ENCODE measurements at places on chromosomes 13 and 19.
A peak's percentile ranks its signal among the peaks of the same experiment; 100 is the strongest.

GRCh38 chr19:48963371-48964204 lies 1.5 kb upstream of the FTL start:
- peak; percentile 61 for DNase-seq

- no peak for DNase-seq
These were observed 18.3 kb upstream of the TEX29 start for GRCh38 chr13:111302045-111302726.

DNA sequence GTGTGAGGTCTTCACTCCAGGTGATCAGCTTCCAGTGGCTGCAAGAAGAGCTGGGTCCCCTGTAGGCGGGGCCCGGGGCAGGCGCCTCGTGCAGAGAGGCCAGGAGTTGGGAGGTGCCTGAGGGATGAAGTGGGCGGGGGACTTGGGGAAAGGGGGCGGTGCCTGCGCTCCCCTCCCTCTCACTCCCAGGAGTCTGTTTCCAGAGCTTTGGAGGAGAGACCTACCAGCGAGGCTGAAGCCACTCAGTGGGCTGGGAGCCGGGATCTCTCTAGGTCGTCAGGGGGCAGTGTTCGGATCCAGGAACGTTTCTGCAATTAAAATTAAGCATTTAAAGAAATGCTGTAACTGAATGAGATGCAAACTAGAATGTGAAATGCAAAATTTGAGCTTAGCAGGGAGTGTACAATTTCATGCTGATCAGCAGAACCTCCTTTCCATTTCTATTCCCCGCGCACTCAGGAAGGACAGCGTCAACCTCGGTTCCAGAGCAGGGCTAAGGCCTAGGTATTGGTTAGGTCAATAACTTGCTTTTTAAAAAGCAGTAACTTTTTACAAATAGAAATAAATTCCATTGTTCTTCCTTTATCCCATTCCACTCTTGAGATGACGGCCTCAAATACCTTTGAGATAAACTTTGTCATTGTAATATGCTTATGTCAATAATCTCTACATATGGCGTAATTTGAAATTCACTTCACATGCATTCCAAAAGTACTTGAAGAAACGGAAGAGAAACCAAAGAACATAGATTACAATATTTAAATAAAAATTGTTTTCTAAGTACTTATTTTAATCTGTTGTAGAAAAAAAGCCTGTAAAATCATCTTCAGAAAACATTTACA lies 11.6 kb downstream of the ZNF160 start:
- DNase-seq: no peak

DNA sequence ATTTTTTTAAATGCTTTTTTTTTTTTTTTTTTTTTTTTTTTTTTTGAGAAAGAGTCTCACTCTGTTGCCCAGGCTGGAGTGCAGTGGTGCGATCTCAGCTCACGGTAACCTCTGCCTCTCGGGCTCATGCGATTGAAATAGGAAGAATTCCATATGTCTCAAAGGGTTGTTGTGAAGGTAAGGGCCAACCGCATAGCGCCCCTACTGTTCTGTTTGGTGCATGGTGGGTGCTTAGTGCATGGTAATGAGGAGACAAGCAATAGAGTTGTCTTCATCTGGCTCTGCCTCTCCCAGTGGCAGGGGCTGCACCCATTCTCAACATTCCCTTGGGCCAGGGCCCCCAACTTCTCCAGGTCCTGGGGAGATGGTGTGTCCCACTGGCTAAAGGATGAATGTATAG lies 68.7 kb downstream of the RASL11A start:
- DNase-seq: peak; percentile 45

- no peak for DNase-seq
These were observed 799 bp downstream of the NR1H2 start for GRCh38 chr19:50377051-50377461.

- DNase-seq: no peak
These were observed 10.5 kb downstream of the NECTIN2 start for GRCh38 chr19:44856421-44857083.

DNA sequence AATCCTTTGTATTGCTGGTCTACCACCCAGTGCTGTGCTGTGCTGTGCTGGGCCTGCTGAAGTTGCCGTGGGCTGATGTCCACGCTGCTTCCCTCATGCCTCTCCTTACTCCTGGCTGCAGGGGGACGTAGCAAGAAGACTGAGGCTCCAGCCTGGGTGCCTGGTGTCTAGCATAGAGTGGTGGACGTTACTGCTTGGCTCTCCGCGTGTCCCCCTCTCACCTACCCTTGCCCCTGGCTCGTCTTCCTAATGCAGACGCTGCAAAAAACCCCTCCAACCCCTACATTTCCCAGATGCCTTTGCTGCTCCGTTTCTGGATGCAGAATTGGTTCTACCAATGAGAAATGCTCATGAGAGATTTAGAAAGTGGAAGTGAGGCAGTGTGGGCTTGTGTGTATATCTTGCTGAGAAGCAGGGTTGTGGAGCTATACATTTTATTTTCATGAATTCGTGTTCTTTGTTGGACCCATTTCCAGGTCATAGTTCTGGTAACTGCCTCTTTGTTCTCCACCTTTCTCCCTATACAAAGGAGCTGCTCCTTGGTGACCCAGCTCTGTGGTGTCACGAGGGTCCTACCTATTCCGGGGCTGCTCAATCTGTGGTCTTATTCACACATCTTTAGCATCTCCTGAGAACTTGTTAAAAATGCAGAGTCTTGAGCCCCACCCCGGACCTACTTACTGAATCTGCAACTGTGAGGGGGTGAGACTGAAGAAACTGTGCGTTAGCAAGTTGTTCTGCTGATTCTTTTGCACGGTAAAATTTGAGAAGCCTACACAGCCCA lies 7.9 kb upstream of the DENND1C start:
- DNase-seq: no peak

DNA sequence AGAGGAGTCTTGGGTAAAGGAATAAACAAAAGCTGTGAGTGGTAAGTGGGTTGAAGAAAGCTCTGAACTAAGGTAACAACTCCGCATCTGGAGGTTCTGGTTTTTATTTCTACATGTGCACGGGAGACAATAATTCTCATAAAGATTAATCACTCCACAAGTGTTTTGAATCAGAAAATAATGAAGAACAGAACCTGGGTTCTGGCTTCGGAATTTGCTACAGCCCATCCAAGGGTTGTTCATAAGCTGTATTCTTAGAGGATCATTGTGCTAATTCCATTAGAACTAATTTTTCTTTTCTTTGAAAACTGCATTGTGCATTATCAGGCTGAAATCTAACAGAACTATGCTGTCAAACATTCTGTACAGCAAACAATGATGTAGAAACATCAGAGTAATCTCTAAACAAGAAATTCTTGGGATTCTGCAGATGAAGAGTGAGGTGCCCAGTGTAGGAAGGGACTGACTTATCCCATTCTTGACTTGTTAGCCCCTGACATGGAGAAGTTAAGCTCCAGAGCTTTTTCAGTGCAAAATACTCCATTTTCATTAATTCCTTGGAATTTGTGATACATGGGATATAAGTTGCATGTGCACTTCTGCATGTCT lies 368.2 kb downstream of the COG6 start:
- DNase-seq: no peak

- DNase-seq: no peak
These were observed 18.6 kb upstream of the POSTN start for GRCh38 chr13:37617173-37617572.

DNA sequence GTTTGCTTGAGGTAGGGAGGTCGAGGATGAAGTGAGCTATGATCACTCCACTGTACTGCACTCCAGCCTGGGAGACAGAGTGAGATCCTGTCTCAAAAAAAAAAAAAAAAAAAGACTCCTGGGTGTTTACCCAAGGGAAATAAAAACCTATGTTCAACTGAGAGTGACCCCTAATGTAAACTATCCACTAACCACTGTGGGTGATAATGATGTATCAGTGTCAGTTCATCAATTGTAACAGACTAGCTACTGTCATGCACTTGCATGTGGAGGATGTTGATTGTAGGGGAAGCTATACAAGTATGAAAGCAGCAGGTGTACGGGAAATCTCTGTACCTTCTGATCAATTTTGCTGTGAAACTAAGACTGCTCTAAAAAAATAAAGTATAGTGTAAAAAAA lies 2.6 kb upstream of the CIB3 start:
- DNase-seq: no peak

GRCh38 chr13:26872525-26873385 lies 112.2 kb upstream of the GPR12 start:
- peak; percentile 31 for DNase-seq

- no peak for DNase-seq
These were observed 1.8 kb downstream of the FAM187B start for GRCh38 chr19:35226748-35227147.

GRCh38 chr19:47766670-47767069 lies 11.8 kb upstream of the SELENOW start:
- no peak for DNase-seq

GRCh38 chr19:53131727-53132126 lies 983 bp downstream of the ZNF415 start:
- no peak for DNase-seq

DNA sequence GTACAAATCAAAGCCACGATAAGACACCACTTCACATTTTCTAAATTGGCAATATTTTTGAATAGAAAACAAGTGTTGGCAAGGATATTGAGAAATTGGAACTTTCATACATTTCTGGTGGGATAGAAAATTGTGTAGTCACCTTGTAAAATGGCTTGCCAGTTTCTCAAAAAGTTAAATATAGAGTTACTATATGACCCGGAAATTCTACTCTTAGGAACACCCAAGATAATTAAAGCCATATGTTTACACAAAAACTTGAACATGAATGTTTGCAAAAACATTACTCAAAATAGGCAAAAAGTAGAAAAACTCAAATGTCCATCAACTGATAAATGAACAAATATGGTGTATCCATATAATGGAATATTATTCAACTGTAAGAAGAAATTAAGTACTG lies 552.5 kb downstream of the TBC1D4 start:
- no peak for DNase-seq

DNA sequence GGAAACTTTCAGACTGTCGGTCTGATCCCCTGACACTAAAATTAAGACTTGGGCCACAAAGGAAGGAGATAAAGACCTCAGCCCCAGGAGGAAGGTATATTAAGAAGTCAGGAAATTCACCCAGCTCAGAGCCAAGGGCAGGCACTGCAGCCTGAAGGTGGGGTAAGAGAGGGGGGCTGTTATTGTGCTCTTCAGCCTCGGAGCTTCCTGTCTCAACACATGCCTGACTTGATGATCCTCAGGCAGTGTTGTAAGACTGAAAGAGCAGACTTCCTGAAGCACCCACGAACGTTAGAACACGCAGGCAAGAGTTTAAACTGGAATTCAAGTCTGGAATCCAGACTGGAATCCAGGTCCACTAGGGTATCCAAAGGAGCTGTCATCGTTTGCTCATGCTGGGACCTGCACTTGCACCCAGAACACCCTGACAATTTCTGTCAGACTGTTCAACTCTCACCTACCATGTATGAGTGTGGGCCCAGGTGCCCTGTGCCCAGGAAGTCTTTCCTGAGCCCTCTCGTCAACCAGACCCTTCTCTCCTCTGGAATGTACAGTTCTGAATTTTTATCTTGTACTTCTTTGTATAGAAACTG lies 10.7 kb upstream of the FLT1 start:
- DNase-seq: no peak

GRCh38 chr13:107322228-107322627 lies 754.3 kb upstream of the ARGLU1 start:
- no peak for DNase-seq

- DNase-seq: no peak
These were observed 152.8 kb downstream of the KATNAL1 start for GRCh38 chr13:30154531-30154930.

DNA sequence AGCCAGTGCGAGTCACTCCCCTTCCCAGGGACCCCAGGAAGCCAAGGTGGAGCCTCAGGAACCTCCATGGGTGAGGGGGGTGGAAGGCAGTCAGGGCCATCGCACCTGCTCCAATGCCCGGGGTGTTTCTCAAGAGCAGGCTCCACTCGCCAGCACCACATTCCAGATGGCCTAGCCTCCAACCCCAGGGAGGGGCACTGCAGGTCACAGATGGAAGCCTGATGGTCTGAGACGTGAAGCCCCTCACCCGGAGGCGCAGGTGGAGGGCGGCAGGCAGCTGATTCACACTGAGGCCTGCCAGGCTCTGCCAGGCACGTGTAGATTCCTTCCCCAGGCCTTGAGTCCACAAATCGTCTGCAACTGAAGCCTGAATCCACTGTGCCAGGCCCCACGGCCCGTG lies 23.0 kb upstream of the ISYNA1 start:
- no peak for DNase-seq

DNA sequence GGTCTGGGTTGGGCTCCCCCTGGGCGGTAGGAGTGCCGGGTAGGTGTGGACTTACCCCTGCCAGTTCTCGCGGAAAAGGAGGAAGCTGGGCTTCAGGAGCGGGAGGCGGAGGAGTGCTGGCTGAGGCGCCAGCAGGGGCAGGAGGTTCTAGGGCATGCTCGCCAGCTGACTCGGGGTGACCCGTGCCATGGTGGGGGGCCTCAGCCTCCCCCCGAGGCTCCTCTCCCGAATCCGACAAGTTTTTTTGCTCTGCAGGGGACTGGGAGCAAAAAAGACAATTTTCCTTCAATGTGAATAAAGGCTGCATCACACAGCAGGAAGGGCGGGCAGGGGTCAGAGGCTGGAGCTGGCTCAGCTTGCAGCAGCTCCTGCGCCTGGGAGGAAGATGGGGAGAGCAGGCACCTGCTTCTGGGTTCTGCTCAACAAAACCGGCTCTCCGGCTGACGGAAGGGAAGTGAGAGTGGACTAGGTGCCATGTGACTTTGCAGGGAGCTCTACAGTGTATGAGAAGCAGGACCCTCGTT lies 26.5 kb downstream of the RANBP3 start:
- no peak for DNase-seq

DNA sequence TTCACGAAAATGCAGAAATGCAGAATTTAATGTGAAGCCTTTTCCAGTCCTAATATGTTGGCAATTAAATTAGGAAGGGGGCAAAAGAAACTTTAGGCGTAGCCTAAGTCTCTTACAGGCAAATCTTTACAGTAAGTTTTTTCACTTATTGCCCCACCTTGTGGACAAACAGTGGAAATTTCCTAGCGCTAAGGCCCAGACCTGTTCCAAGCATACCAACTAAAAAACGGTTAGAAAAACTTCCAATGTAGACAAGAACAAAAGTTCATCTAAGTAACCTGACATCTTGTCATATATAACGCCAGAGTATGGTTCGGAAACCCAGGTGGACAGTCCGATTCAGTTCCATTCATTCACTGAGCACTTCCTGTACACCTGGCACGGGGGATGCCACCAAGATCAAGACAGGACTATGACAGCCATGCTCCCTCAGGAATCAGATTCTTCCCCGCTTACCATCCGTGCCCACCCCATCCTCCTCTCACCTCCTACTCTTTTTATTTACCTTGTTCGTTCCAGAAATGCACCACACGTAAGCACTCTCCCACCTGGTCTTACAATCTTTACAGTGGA lies 4.9 kb downstream of the ZAR1L start:
- peak; percentile 41 for DNase-seq

GRCh38 chr19:29577649-29577963 lies 28.5 kb upstream of the POP4 start:
- no peak for DNase-seq
